ENCODE measurements at places on chromosomes 16 and 17. TPM values are rescaled to one million over a fixed set of nuclear protein-coding genes. Genes with fewer than 3 reads are reported as not detected.

Gene NPTX1
- total RNA-seq, result 5.2 TPM

Gene PRSS36
- 0.14 TPM for total RNA-seq

Gene TAT
- total RNA-seq, result not detected

Gene KCNH4
- total RNA-seq, result 0.64 TPM

GRCh38 chr17:60744355-60744966 lies 66.8 kb downstream of the BCAS3 start:
- no peaks in the 10 kb centered on the region for H3K4me1 ChIP-seq
- no peak for DNase-seq
- H3K36me3 ChIP-seq, result no peaks in the 10 kb centered on the region
- no peak overlapping the region for H3K27ac ChIP-seq
- H3K27me3 ChIP-seq, result peaks cover 5% of the 10 kb centered on the region

DNA sequence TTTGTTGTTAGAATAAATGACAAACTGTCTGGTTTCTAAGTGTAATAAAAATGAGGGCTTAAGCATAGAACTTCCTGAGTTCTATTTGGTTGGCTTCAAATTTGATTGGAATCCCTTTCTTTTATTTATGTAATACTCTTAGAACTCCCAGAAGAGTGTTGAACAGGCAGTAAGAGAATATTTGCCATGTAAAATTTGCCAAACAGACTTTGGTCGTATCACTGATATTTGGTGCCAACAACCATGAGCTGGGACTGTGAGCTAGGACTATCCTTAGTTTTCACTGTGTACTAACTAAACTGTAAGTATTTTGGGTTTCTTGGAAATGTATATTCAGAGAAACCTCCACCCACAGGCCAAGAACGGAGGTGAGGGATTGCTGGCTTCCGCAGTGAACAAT lies 971.2 kb upstream of the SOX9 start:
- no peaks in the 10 kb centered on the region for H3K4me1 ChIP-seq
- no peak overlapping the region for H3K27ac ChIP-seq
- no peaks in the 10 kb centered on the region for H3K36me3 ChIP-seq
- no peaks in the 10 kb centered on the region for H3K27me3 ChIP-seq

DNA sequence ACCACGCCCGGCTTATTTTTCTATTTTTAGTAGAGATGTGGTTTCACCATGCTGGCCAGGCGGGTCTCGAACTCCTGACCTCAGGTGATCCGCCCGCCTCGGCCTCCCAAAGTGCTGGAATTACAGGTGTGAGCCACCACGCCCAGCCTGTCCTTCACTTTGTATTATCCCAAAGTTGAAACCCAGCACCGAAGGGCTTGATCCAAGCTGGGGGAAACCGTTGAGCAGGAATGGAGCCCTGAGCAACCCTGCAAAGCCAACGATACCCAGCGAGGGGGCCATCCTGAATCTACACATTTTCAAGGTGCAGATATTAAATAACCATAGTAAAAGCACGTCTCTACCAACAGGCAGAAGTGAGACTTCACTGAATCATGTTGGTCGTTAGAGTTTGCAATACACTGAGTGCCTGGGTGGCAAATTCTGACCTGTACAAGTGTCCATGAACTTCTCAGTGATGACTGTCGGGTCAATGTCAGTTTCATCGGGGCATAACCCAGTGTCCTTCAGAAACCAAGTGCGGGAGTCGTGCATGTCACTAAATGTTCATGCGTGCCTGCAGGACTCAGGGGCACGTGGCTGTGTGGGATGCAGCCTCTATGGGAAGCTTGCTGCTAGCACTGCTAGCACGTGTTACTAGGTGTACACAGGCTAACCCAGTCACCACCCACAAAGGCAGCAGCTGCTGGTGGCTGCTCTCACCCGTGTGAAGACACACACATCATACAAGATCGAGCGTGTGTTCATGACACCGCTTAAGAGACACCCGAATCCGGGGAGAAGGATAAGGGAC lies 10.5 kb upstream of the RBFOX3 start:
- no peaks in the 10 kb centered on the region for H3K4me1 ChIP-seq
- H3K4me3 ChIP-seq, result no peak overlapping the region
- no peaks in the 10 kb centered on the region for H3K27me3 ChIP-seq
- no peak for DNase-seq
- H3K36me3 ChIP-seq, result no peaks in the 10 kb centered on the region

DNA sequence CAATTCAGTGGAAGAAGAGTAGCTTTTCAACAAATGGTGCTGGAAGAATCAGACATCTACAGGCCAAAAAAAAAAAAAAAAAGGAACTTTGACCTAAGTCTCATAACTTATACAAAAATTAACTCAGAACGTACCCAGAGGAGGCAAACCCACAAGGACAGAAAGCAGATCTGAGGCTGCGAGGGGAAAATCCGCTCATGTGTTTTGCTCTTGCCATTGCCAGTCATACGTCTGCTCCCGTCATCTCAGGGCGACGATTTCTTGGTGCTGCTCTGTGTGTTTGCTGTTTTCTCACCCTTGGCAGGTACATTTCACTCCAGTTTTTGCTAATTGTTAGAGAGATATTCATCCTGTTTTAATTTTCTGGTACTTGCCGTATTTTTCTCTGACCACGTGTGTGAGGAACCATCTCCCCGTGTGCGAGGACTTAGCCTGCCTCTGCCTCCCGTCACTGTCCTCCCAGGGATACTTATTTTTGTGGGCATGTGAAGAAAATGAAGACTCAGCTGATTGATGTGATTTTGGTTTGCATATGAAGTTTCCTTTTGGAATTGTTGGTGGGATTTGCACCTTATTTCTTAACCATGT lies 33.4 kb upstream of the ACSF3 start:
- no peak overlapping the region for H3K27ac ChIP-seq
- H3K4me3 ChIP-seq, result no peak overlapping the region
- H3K27me3 ChIP-seq, result no peaks in the 10 kb centered on the region
- no peaks in the 10 kb centered on the region for H3K36me3 ChIP-seq

- H3K4me3 ChIP-seq, result peak overlapping the region; percentile 52
- DNase-seq, result no peak
- H3K27ac ChIP-seq, result no peak overlapping the region
- peaks cover 32% of the 10 kb centered on the region for H3K27me3 ChIP-seq
- H3K36me3 ChIP-seq, result no peaks in the 10 kb centered on the region
Observed at GRCh38 chr17:77528516-77529327, 388.0 kb downstream of the SEC14L1 start.

All from activated T-helper 2 cell treated with anti-CD3 and anti-CD28 coated beads, Interferon-gamma antibody, Interleukin-2, Interleukin-4, amounts not matched to agents 10 μg/mL and 5 μg/mL and 100 μg/mL, durations not matched to agents 14 hours and 24 hours and 36 hours (primary cell).